ENCODE measurements at places on chromosomes 13 and 19. TPM values are rescaled to one million over a fixed set of nuclear protein-coding genes. Genes with fewer than 3 reads are reported as not detected.

Gene POU4F1
- 0.80 TPM for total RNA-seq

Gene RUBCNL
- total RNA-seq: 17.1 TPM

- no peaks in the 10 kb centered on the region for H3K27me3 ChIP-seq
- H3K4me1 ChIP-seq: no peaks in the 10 kb centered on the region
- H3K4me3 ChIP-seq: no peak overlapping the region
- DNase-seq: no peak
- no peak overlapping the region for H3K27ac ChIP-seq
Observed at GRCh38 chr13:83819611-83820010, 62.7 kb downstream of the SLITRK1 start.

- no peak overlapping the region for H3K4me3 ChIP-seq
- DNase-seq: no peak
- no peaks in the 10 kb centered on the region for H3K36me3 ChIP-seq
- H3K27me3 ChIP-seq: no peaks in the 10 kb centered on the region
- H3K4me1 ChIP-seq: peaks cover 6% of the 10 kb centered on the region
Observed at GRCh38 chr19:40639638-40639982, 38.4 kb downstream of the LTBP4 start.

DNA sequence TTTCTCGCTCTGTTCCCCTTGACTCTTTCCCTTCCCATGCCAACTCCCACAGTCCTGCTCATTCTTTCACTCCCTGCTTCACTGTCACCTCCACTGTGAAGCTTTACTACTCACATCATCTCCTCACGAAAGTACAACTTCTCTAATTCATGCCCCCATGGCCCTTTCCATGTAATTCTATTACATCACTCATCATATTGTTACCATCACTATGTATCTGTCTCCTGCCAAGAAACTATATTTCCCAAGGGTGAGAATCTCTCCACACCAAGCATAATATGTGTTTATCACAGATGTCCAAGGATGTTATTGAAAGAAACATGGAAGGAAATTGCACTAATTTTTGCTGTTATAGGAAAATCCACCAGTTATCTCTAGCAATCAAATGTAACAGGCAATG is 37.2 kb upstream of the LRCH1 start:
- no peak for DNase-seq
- H3K27me3 ChIP-seq: no peaks in the 10 kb centered on the region
- no peak overlapping the region for H3K27ac ChIP-seq
- H3K4me1 ChIP-seq: peaks cover 22% of the 10 kb centered on the region

Data from thymus (tissue), 14 donors.